Activated CD4-positive, alpha-beta T cell treated with anti-CD3 and anti-CD28 coated beads, Interleukin-2, amount 50 U/mL, for 1 hour (primary cell): ENCODE measurements at places on chromosomes 16 and 17.

DNA sequence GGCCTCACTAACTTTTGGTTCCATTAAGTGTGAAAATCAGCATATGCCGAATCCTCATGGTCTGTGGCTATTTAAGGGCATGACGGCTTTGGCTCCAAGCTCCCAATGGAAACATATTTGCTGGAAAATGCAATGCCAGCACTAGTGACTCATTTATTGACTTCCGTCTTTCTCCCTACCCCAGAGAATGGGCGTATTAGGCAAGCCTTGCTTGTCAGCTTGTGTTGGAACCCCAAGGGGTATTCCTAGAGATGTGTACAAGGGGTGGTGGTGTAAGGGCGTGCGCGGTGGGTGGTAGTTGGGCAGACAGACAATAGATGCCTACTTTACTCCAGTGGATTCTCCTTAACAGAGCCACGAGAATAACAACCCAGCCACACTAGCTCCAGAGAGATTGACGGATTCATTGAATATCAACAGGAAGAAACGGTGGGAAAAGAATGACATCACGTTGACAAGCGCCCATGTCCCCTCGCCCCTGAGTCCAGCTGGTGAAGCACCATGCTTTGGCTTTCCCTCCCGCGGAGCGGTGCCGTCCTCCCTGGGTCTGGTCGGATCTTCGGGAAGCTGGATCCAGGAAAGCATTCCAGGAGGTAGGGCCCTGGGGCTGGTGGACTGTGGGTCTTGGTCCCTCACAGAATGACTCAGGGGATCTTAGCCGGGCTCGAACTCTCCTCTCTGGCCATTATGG, 10.3 kb downstream of the CD300LB start:
- DNase-seq = no peak

DNA sequence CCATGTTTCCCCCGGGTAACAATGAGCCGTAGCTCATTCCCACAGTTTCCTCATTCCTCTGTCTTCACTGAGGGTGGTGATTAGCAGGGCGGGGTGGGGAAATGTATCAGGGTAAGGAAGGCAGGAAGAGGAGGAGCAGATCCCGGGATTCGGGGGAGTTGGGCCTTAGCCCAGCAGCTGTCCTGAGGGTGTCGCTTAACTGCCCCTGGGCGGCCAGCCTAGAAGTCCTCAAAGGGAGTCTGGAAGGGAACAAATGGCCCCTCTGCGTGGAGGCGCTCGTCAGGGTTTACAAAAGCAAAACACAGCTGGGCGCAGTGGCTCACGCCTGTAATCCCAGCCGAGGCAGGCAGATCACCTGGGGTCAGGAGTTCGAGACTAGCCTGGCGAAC, 14.3 kb downstream of the MLYCD start:
- no peak for DNase-seq

DNA sequence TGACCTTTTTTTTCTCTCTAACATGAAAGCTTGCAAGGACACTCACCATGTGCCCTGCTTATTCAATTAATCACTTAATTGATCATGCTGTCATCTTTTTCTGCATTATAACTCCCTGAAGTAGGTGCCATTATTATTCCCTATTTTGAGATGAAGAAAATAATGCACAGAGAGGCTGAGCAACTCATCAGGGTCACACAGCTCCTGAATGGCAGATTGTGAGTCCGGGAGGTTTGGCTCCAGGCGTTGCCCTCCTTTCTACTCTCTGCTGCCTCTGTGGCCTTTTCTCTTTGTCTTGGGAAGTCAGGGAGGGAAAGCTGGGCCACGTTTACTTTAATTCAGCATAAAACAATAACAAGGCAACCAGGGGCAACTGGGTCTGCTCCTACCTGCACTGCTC, 17.2 kb upstream of the N4BP1 start:
- DNase-seq = no peak

- no peak for DNase-seq
Observed at GRCh38 chr16:6672507-6672906, 660.1 kb upstream of the RBFOX1 start.

- no peak for DNase-seq
Observed at GRCh38 chr17:57552114-57552624, 192.9 kb downstream of the CCDC182 start.

GRCh38 chr17:59769887-59770286, 62.4 kb downstream of the VMP1 start:
- DNase-seq = no peak

- DNase-seq = no peak
Observed at GRCh38 chr17:67521775-67522069, 144.6 kb downstream of the PITPNC1 start.

- no peak for DNase-seq
Observed at GRCh38 chr17:30550512-30551273, 73.5 kb downstream of the GOSR1 start.

DNA sequence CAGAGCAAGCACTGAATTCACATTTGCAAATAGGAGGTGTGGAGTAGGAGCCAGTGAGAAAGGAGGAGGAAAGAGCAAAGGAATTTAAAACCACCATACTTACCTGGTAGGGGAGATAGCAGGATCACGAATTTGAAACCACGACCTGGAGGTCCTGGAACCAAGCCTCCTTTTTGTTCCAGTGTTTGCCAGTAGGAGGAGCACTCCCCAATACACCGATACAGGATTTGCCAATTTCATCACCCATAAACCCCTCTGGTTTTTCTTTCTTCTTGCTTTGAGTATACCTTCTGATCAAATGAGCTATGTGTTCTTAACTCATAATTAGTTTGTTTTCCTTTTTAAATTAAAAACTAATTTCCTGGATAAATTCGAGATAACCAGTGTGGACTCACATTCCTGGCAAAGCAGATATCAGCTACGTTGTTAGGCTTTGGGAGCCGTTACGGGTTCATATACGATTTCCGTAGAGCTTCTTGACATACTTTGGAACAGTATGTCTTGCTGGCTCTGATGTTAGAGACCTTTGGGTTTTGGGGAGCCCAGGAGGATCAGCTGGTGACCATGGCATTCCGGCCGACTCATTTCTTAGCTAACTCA, 22.7 kb downstream of the BCO1 start:
- DNase-seq = peak; percentile 1

DNA sequence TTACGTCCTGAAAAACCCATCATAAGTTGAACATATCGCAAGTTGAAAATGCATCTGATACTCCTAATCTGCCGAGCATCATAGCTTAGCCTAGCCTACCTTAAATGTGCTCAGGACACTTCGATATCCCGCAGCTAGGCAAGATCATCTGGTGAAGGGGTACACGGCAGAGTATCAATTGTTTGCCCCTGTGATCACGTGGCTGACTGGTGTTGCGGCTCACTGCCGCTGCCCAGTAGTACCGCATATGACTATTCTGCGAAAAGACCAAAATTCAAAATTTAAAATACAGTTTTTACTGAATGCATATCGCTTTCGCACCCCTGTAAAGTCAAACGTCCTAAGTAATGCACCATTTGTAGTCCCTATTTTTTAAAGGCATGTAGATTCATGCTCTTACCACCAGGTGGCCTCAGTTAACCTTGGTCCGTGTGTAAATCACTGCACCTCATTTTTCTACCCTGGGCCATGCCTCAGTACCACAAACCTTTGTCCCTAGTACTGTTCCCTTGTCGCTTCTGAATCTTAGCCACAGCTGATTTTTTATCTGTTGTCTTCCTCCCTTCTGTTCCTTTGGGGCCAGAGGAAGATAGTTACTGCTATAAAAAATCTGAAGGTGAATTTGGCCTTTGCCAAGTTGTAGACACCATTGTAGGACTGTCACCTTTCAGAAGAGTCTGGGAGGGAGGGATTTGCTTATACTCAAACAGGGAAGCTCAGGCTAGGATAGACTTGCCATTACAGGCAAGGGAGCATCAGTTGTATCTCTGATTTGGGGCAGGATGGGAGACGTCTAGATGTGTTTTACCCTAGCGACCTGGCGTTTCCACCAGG, 34.4 kb downstream of the WWP2 start:
- no peak for DNase-seq

DNA sequence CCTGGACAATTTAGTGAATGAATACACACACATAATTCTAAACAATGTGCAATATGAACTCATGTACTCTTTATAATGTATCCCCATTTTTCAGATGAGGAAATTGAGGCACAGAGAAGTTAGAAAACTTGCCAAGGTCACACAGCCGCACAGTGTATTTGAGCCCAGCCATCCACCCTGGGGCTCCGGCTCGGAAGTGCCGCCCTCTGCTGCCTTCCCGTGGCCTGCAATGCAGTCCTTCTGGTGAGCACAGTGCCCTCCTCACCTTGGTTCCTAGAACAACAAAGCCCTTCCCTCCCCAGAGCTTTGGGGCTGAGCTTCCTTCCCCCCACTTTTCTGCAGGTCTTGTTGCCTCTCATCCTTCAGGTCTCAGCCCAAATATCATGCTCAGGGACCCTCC, 63.7 kb downstream of the C16orf78 start:
- DNase-seq = no peak

DNA sequence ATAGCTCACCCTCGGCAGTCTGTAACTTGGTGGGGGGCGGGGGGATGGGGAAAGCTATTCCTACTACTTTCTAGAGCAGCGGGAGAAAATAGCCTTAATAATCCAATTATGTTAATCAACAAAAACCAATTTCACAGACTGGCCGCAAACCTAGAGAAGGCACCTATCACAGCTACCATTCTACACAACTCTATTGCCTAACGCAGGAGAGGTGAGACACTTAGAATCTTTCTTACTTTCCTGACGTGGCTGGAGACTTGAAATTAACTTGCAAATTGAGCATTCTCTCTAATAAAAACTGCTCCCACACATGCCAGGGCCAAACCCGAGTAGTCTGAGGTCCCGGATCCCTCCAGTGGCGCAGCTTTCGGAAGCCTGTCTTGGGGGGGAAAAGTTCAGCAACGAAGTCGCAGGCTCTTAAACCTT, 794 bp downstream of the SMG6 start:
- no peak for DNase-seq

DNA sequence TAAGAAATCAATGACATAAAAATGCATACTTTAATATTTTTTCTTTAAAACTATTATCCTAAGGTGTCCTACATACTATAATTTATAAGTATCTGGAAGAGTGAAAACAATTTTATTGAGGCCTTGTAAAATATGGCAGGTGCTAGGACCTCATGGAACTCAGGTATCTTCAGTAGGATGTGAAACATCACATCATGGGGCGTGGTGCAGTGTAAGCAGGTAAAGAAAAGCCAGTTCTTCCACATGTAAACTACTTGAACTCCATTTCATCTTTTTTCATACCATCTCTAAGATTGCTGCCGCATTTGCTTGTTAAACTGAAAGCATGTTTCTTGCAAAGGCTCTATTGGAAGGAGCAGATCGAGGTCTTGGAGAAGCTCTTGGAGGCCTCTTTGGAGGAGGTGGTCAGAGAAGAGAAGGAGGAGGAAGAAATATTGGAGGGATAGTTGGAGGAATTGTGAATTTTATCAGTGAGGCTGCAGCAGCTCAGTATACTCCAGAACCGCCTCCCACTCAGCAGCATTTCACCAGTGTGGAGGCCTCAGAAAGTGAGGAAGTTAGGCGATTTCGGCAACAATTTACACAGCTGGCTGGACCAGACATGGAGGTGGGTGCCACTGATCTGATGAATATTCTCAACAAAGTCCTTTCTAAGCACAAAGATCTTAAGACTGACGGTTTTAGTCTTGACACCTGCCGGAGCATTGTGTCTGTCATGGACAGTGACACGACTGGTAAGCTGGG, at the start of gene CAPNS2:
TSS of gene CAPNS2 (plus strand) at position 253 of the 744 bp plus-strand sequence. CDS start at position 326, 73 bp downstream.
- no peak for DNase-seq

GRCh38 chr17:28700830-28701492, 10.7 kb downstream of the PROCA1 start:
- no peak for DNase-seq

GRCh38 chr17:6699997-6700947, 12.9 kb downstream of the SLC13A5 start:
- DNase-seq = no peak

DNA sequence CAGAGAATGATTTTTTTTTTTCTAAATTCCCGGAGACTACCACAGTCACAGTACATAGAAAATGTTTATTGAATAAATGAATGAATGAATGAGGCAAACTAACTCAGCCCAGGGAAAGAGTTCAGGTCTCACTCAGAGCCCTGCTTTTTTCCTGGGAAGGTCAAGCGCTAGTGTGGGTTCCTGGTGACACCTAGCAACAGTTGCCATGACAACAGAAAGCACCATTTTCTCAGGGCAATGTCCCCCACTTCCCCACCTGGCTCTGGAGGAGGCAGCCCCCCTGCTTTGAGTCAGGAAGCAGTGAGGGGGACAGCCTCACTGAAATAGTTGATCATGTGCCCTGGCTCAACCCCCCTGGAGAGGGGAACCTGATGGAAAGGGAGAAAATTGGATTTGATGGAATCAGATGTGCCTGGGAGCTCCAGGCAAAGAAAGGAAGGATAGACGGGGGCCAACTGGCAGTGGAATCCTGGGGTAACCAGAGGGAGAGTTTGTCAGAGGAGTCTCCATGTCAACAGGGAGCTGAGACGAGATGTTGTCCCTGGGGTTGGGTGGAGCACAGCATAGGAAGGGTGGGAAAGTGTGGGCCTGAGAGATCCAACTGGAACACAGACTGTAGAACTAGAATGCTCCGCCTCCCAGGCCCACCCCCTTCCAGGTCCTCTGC, 242.2 kb upstream of the CCL2 start:
- DNase-seq = no peak

- no peak for DNase-seq
Observed at GRCh38 chr17:77429369-77429968, 288.7 kb downstream of the SEC14L1 start.

- no peak for DNase-seq
Observed at GRCh38 chr16:50253514-50253910, 12.8 kb upstream of the ADCY7 start.

- no peak for DNase-seq
Observed at GRCh38 chr17:20010099-20010863, 1.1 kb downstream of the SPECC1 start.

- DNase-seq = no peak
Observed at GRCh38 chr16:86484240-86484639, 26.1 kb upstream of the FOXF1 start.
